ENCODE measurements at places on chromosomes 7 and 10.

GRCh38 chr7:106644999-106645398 lies 16.0 kb downstream of the CCDC71L start:
- no peak for DNase-seq

DNA sequence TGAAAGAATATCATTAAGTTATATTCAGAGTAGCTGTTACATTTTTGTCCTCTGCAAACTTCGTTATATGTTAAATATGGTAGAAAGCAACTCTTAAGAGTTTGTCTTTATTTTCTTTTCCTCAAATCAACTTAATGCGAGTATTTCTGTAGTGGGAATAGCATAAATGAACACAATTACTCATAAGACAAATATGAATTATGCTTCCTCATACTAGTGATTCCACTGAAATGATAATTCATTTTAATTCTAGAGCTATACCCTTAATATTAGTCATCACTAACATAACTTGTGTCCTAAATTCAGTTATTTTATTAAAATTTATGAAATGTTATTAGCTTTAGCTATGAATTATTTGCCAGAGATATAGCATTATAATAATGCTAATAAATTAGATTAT lies 820.6 kb upstream of the KCND2 start:
- DNase-seq, result no peak

GRCh38 chr10:123784646-123785045 lies 107.0 kb downstream of the CPXM2 start:
- DNase-seq, result no peak

DNA sequence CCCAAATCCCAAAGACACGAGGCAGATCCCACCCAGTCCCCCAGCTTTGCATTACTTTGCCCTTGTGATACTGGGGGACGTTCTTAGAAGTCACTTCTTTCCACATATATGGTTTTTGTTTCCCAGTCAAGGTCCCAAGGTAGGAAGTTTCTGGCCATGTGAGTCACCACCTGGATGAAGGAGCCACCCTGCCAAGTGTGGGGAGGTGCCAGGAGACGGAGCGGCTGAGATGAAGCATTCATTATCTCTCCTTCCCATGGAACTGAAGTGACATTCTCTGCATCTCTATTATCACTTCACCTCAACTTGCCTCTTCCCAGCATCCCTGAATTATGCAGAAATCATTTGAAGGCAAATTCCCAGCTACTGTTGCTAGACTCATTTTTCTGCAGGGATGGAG lies 136.2 kb upstream of the INSYN2A start:
- no peak for DNase-seq

- no peak for DNase-seq
These were observed 9.5 kb upstream of the ASAH2 start for GRCh38 chr10:50260791-50261281.

DNA sequence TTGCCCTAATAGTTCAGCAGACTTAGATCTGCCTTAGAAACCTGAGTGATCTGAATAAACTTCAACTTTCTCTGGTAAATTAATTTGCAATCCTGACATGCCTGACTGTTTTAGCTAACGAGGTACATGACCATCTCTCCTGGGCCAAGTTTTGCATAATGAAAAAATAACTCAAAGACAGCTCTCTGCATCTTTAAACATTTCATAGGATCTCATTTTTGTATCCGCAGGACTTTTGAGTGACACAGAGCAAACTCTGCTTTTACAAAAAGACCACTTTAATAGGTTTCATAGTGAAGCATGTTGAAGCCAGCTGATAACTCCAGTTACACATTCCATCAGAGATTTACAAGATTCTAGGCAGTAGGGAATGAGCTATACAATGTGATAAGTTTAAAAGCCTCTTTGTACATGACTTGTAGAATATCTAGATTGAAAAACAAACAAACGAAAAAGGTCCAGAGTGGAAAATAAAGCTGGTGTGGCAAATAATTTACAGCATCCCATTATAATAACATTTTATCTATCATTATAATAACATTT lies 2.1 kb downstream of the PRKG1 start:
- no peak for DNase-seq

- no peak for DNase-seq
These were observed 35.5 kb upstream of the TBX20 start for GRCh38 chr7:35289376-35289775.

GRCh38 chr7:45259966-45260646 lies 102.5 kb downstream of the RAMP3 start:
- DNase-seq, result peak; percentile 37

DNA sequence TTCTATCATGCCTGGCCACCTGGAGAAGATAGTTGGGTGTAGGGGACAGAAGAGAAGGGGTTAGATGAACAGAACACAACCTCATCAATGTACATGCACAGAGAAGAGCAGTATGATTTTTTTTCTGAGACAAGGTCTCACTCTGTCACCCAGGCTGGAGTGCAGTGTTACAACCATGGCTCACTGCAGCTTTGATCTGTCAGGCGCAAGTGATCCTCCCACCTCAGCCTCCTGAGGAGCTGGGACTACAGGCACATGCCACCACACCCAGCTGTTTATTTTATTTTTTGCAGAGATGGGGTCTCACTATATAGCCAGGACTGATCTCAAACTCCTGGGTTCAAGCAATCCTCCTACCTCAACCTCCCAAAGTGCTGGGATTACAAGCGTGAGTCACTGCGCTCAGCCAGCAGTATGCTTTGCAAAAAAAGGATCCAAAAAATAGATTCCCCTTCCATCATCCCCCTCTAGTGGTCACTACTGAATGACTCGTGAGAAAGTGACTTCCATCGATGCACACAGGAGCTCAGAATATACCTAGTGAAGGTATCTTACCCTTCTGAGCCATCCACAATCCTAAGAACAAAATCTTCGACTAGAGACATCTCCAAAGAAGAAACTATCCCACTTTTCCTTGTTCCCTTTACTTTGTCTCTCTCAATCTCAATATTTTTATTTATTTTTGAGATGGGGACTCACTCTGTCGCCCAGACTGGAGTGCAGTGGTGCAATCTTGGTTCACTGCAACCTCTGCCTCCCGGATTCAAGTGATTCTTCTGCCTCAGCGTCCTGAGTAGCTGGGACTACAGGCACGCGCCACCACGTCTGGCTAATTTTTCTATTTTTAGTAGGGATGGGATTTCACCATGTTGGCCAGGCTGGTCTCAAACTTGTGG lies 21.0 kb downstream of the ZCWPW1 start:
- peak; percentile 39 for DNase-seq

DNA sequence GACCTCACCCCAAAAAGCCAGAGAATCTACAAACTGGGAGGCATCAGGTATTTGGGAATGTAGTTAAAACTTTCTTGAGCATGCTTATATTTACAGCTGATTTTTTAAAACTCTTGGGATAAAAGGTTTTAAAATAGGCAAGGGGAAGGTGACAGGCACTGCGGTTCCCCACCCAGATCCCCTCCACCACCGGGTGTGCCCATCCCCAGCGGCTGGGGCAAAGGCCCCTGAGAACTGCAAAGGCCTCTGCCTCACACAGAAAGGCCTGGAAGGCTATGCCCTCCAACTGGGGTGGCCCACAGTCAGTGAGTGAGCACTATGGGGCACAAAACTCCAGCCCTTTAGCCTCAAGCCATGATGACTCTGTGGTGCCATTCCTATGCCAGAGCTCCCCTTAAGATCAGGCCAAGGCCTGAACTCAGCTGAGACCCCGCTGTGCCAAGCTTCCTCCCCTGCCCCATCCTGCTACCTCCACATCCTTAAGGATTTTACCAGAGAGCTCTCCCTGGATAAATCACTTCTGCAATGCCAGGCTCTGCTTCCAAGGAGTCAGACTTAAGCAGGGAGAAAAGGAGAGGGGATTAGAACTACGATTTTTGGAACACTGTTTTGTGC lies 299.1 kb downstream of the GRID1 start:
- no peak for DNase-seq

DNA sequence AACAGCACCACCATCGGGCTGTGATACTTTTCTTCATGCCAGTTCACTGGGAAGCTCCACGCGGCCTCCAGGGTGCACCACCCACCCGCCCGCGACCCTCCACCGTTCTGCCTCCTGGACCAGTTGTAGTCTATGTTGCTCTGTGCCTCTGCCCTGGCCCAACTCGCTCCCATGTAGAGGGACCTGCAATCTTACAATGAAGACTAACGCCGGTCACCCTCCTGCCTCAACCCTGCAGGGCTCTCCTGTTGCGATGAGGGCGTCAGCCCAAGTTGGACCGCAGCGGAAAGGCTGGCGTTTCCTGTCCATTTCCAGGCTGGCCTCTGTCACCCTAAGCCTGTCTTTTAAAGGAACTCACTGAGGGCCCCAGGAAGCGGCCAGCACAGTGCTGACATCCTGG lies 34.9 kb downstream of the IL15RA start:
- DNase-seq, result peak; percentile 59

DNA sequence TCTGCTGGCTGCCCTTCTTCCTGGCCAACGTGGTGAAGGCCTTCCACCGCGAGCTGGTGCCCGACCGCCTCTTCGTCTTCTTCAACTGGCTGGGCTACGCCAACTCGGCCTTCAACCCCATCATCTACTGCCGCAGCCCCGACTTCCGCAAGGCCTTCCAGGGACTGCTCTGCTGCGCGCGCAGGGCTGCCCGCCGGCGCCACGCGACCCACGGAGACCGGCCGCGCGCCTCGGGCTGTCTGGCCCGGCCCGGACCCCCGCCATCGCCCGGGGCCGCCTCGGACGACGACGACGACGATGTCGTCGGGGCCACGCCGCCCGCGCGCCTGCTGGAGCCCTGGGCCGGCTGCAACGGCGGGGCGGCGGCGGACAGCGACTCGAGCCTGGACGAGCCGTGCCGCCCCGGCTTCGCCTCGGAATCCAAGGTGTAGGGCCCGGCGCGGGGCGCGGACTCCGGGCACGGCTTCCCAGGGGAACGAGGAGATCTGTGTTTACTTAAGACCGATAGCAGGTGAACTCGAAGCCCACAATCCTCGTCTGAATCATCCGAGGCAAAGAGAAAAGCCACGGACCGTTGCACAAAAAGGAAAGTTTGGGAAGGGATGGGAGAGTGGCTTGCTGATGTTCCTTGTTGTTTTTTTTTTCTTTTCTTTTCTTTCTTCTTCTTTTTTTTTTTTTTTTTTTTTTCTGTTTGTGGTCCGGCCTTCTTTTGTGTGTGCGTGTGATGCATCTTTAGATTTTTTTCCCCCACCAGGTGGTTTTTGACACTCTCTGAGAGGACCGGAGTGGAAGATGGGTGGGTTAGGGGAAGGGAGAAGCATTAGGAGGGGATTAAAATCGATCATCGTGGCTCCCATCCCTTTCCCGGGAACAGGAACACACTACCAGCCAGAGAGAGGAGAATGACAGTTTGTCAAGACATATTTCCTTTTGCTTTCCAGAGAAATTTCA lies 1.7 kb downstream of the ADRB1 start:
- peak; percentile 50 for DNase-seq

- DNase-seq, result no peak
These were observed 35.0 kb downstream of the LHFPL3 start for GRCh38 chr7:104363355-104363754.

- DNase-seq, result no peak
These were observed 13.9 kb downstream of the HNRNPA2B1 start for GRCh38 chr7:26186364-26187311.

DNA sequence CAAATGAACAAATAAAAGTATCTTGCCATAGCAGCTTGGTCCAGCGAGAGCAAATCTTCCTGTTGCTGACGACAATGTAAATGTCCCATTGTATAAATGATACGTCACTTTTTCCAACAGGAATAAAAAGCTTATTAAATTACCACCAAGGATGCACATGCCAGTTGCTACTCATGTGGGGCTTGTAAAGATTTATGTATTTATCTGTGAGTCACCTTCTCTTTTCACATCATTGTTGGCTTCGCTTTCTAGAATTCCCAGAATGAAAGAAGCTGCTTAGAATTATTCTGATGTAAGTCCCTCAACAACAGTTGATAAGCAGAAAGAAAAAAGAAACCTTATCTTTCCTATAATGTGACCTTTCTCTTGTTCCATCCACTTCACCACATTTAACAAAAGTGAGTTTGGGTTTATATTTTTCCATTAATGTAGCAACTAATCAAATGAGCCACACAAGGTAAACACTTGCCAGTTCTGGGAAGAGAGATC lies 22.4 kb downstream of the DNAJC12 start:
- no peak for DNase-seq

DNA sequence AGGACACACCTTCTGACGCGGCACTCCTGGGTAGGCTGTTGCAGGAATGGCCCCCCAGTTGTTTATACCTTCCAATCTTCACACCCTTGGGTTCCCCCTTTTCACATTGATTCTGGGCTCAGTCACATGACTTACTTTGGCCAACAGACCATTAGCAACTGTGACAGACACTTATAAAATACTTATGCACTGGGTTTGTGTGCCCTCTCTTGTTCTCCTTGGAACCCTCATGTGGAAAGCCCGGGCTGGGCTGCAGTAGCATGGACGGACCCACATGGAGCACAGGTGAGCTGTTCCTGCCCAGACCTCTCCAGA lies 69.0 kb downstream of the ATXN7L1 start:
- DNase-seq, result no peak

GRCh38 chr7:149325248-149325647 lies 63.3 kb downstream of the ZNF783 start:
- no peak for DNase-seq

DNA sequence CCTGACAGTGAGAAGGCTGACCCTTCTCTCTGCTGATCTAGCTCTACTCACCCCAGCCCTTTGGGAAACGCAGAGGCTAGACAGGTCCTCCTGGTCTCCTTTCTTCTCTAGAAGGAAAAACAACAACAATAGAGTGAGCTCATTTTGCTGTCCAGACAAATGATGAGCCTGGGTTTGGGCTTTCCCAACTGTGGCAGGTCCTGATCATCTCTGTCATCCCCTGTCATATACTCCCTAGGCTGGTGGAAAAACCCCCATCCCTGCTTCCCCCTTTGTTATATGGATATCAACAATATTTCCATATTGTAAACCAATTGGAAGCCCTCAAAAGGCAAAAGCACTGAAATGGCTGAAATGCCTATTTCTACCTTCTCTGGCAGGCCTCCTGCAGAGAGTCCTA lies 9.2 kb upstream of the DDIT4 start:
- no peak for DNase-seq

DNA sequence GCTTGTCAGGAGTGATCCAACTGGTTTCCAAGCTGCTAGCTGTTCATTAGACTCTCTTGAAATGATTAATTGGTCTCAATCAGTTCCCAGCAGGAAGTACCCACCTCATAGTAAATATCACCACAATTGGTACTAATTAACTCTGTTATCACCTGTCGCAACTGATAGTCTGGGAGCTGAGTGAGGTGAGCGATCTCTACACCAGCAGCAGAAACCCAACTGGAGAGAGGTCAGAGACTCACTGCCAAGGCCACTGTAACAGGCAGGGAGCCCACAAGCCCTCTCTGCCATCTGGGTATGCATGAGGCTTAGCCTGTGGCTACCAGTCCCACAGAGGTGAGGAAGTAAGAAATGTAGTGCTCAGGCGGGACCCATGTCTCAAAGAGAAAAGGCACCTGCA lies 245.5 kb downstream of the DYNC1I1 start:
- no peak for DNase-seq

DNA sequence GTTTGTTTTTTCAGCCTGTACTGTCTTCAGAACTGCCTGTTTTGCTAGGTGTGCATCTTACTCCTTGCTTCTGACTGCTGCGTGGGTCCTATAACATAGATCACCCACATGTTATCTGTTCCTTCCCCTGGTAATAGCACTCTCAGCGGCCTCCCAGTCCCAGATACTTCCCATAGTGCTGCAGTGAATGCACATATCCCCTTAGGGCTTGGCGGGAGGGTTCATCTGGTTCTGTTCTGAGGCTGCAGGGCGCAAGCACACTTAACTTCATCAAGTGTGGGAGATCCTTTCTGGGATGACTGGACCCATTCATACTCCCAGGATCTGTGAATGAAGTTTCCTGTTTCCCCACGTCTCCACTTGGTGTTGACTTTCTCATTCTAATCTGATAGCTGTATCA lies 90.7 kb downstream of the CELF2 start:
- no peak for DNase-seq

All from CD4-positive, alpha-beta T cell treated with Interferon gamma for 1 hour (primary cell).